ENCODE measurements at places on chromosomes 7 and 10.

- DNase-seq = no peak
These were observed 20.8 kb upstream of the SDHAF3 start for GRCh38 chr7:97096661-97097060.

GRCh38 chr7:17422966-17423365, 124.5 kb downstream of the AHR start:
- no peak for DNase-seq

- DNase-seq = no peak
These were observed 822.7 kb downstream of the PCDH15 start for GRCh38 chr10:53978301-53978700.

DNA sequence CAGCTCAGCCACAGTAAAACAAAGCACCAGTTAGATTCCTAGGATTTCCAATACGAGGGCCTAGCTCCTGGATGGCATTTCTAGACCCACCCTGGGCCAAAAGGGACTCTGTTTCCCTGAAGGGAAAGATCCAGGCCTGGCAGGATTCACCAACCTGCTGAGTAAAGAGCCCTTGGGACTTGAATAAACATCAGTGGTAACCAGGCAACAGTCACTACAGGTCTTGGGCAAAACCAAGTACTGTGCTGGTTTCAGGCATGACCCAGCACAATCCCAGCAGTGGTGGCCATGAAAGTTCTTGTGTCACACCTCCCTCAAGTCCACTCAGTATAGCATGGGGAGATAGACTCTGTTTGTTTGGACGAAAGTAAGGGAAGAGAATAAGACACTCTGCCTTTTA, 31.0 kb upstream of the STARD3NL start:
- no peak for DNase-seq

DNA sequence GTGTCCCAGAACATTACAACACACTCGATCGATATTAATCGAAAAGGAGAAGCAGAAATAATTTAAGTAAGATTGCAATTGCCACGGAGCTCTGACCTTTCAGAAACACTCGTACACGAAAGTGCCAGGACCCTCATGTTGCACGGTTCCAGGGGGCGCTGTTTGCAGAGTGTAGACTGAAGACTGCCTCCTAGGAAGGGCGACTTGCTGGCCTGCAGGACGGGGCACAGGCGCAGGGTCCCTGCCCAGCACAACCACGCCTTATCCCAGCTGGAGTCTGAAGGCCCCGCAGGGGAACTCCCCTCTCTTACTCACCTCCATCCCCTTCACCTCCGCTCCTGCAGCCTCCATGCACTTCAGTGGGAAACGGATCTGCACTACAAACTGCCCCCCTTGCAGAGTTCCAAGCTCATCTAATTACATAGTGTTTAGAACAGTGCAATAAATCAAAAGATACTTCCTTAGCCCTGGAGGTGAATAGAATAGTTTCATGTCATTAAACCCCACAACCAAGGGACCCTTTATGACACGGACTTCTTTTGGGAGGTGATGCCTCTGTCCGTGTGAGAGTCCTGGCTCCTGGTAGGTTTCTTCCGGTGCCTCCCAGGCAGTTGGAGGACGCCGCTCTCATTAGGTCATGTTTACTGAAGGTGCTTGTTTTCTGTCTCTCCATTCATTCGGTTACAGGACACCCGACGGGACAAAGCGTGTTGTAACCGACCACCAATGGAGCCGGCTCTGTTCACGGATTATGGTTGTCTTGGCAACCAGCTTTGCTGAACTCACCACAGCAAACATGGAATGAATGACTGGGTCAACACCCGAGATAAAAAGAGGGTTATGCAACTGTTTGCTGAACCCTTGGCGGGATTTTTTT, 262.2 kb downstream of the BAMBI start:
- DNase-seq = no peak

GRCh38 chr7:32539919-32540531, 44.7 kb downstream of the AVL9 start:
- DNase-seq = no peak

- DNase-seq = peak; percentile 64
These were observed 47.3 kb upstream of the PIP4K2A start for GRCh38 chr10:22761569-22762220.

- no peak for DNase-seq
These were observed 10.8 kb upstream of the HOXA2 start for GRCh38 chr7:27112955-27113949.

DNA sequence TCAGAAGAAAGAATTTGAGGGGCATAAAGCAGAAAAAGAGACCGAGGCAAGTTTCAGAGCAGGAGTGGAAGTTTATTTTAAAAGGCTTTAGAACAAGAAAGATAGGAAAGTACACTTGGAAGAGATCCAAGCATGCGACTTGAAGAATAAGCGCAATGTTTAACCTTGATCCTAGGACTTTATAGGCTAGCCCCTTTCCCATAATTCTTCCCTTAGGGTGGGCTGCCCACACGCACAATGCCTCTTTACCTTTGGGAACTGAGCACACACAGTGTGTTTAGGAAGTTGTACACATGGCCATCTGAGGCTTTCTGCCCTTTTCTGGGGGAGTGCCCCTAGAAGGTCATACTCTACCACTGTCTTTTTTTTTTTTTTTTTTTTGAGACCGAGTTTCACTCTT, 11.2 kb upstream of the GSTO1 start:
- no peak for DNase-seq

DNA sequence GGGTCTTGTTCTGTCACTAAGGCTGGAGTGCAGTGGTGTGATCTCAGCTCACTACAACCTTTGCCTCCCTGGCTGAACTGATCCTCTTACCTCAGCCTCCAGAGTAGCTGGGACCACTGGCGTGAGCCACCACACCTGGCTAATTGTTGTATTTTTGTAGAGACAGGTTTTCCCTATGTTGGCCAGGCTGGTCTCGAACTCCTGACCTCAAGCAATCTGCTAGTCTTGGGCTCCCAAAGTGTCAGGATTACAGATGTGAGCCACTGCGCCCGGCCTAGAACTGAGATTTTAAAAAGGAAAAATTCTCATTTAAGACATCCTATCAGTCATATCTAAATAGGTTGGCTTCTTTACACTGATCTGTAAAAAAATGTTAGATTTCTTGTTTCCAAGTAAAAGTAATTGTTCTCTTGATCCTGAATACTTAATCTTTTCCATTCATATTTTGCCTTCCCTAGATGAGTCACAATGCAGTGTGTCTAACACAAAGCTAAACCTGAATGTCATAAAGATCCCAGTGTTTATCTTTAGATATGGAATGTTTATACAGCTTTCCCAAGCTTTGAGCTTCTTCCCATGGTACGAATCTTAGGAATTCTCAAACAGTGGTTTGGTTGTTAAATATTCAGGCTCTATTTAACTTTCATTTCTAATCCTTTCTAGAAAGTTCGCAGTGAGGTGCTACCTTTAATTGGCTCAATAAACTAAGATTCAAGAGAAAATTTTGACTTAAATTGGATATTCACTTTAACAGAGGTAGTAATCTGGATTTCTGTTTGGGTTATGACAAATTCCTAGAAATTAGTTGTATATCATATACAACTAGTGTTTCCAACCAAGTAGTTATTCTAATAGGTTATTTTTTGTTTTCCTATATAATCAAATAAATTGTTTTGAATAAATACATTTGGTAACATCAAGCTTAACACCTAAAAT, 12.1 kb upstream of the LAMB1 start:
- DNase-seq = no peak

DNA sequence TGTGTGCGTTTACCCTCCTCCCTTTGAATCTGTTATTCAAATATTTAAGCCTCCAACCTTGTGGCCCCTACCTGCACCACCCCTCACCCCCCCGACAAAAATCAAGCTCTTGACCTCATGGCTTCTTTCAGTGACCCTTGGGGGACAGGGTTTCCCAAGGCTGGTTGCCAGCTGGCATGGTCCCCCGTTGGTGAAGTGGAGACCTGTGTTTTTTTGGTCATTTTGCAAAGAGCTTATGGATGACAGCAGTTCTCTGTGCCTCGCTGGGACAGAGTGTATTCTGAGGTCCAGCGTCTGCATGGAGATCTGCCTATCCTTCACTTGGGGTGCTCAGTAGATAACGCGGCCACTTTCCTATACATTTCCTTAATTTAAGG, 111.0 kb downstream of the TCF7L2 start:
- DNase-seq = no peak

DNA sequence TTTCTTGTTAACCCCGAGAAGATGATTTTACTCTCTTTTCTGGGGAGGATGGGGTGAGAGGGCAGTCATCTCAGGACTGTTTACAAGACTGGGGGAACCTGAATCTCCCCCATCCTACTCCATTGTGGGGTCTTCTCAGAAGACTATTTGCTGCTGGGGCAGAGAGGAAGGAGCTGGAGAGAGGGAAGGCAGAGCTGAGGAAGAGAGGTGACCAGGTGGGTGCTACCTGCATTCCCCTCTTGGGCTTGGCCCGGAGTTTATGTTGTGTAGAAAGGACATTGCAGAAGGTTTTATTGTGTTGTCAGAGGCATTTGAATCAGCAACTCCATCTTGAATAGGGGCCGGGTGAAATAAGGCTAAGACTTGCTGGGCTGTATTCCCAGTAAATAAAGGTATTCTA, 247.1 kb upstream of the GALNT17 start:
- no peak for DNase-seq

GRCh38 chr7:153151766-153152165, 392.2 kb downstream of the ACTR3B start:
- no peak for DNase-seq

- no peak for DNase-seq
These were observed 307.2 kb downstream of the PRPF18 start for GRCh38 chr10:13893926-13894325.

DNA sequence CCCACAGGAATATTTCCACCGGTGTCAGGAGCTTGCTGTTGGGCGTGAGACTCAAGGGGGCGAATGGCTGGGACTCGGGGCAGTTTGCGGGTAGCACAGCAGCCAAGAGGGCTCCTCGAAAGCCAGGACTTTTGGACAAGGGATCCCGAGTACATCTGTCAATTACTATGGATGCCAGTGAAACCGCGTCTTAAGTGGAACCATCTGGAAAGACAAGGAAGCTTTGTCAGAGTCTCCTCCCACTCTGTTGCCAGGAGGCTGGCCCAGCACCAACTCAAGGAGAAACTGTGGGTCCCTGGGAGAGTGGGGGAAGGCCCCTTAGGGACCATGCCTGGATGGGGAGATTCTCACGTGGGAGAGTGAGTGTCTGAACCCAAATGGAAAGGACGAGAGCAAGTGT, 57.1 kb downstream of the C10orf143 start:
- DNase-seq = no peak

DNA sequence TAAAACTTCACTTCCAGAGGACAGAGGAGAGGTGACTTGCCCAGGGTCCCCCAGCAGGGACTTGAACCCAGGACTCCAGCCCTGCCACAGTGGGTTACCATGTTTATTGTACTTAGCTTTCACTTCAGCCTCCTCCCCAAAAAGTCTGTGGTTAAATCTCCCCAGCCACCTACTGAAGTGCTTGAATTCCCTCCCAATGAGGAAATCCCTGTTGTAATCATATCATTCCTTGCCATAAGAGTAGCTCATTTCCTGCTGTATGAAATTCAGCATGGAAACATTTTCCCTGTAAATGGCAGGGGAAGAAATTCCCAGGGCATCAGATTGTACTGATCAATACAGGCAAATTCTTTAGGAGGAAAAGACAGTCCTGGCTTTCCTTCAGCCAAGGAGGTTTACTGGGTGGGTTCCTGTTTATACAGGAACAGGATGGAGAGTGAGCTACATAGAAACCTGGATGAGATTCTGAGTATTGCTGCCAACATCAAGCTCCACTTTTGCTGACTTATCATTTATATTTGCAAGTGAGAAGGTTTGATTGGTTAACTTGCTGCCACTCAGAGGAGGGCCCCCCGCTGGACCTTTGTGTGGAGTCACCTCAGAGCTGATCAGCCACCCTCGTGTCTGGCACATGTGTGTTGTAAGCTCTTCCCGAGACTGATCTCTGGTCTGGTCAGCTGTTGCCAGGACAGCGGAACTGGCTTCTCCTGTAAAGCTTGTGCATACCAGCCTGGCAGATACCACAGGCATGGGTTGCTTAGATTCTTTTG, 16.4 kb upstream of the PDZD8 start:
- DNase-seq = no peak

GRCh38 chr7:80783678-80784327, 135.0 kb downstream of the SEMA3C start:
- DNase-seq = no peak

DNA sequence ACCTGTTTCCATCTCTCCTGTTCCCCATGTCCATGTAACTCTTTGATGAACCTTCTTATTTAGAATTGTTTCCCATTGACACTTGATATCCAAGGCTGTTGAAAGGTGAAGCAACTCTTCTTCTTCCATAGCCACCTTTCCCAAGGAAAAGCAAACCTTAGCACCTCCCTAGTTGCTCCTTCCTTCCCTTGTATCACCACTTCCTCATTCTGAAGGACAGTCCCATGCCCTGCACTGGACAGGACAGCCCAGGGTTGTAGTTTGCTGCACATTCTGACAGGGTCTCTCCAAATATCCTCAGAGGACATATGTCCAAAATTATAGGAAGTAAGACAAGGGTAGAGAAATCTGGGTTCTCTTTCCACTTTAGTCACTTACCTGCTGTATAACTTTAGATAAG, 6.2 kb downstream of the CUZD1 start:
- DNase-seq = no peak

- DNase-seq = no peak
These were observed 753.2 kb downstream of the DNAJB9 start for GRCh38 chr7:109322833-109323232.

DNA sequence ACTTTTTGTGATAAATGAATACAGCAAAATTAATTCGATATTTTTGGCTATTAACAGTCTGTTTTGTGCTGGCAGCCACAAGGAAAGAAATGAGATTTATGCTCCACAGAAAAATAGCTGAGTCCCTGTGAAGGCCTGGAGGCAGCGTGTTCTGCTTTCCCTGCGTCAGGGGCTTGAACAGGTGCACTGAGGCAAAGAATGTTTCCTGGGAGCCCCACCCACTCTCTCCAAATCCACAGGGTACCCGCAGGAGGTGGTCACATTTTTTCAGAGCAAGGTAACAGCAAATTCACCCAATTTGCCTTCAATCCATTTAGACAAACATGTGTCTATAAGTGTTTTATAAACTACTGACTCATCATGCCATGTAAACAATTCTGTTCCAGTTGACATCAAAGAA, 308.1 kb downstream of the TCERG1L start:
- DNase-seq = no peak

DNA sequence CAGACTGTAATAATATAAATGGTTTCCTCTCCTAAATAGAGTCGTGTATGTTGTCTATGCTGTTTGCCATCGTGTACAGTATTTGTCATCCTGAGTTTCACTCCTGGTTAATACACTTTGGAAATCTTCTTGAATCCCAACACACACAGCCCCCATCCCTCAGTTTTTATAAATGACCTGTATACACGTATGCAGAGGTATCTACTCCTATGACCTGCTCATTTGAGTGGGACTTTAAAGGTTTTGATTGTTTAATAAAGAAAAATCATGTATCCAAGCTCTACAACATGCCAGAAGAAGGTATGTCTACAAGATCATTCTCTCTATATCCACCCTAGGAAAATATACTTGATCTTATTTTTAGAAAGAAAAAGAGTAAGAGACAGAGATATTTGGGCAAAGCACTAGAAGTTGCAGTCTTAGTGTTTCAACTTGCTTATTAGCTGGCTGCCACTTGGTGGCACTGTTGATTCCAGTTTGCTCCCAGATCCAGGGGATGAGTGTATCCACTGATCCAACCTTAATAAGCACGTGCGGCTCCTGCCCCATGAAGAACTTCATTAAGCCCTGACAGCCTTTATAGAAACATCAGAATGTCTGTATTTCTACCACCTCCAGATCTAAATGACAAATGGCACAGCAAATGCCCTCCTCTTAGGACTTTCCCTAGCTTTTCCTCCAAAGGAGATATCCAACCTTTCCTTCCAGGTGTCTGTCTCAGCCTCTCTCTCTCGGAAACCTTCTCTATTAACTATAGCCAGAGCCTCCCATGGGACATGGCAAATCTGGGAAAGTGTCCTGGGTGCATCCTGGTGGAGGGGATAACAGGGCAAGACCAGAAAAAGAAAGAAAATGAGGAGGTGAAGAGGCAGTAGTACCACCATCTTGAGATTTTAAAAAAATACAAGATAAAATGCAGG, 181.6 kb upstream of the NEBL start:
- DNase-seq = peak; percentile 54
